ENCODE measurements at places on chromosomes 7 and 10. TPM values are rescaled to one million over a fixed set of nuclear protein-coding genes. Genes with fewer than 3 reads are reported as not detected.

The CAPZA2 gene
- polyA plus RNA-seq, result 15.0 TPM

- no peak for DNase-seq
Measured at GRCh38 chr7:36175886-36176285, 22.8 kb downstream of the EEPD1 start.

GRCh38 chr7:51731075-51731474 is 414.5 kb upstream of the COBL start:
- no peak for DNase-seq

DNA sequence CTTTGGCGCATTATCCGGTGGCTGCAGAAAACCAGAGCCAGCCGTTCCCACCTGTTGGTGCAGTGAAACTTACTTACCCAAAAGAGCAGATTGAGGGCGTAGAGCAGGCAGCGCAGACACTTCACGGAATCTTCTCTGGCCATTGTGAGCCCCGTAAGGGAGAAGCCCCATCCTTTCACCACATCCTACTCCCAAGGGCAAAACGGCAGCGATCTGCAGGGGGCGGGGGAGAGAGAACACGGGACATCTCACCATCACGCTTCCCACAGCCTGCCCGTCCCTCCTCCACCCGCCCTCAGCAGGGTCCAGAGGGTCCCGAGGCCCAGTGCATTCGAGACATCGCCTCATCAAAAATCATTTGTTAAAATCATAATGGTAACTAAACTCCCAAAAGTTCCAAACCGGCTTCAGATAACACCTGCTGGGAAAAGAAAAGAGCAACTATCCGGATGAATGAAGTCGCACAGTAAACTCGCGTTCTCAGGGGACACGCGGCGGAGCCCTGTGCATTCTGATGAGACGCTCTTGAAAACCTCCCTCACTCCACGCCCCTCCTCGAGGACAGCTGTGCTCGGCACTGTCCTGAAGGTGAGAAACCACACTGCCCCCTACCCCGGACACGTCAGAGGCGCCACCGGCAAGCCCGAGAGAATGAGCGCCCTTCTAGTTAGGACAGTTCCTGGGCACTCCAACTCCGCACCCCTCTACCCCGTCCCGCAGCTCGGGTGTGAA is 1.2 kb downstream of the TSPAN12 start:
- DNase-seq, result peak; percentile 44

- no peak for DNase-seq
Measured at GRCh38 chr7:129882531-129882930, 70.2 kb downstream of the UBE2H start.

DNA sequence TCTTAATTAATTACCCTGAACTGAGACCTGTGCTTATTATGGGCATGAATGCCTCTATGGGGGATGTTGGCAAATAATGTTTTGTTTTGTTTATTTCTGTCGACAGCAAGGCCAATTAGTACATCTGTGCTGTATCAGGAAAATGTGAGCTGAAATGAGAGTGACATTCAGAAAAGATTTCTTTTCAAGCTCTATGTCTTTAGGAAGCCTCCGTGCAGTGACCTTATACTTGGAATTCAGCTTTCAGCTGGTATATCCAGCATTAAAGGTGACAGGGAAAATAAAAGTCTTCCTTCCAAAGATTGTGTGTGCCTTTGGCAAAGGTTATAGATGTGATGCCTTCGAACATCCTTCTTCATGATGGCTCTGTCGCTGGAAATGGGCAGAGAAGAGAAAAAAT is 1061.1 kb downstream of the SORCS3 start:
- no peak for DNase-seq

GRCh38 chr10:96138102-96138501 is 8.0 kb downstream of the ZNF518A start:
- no peak for DNase-seq

DNA sequence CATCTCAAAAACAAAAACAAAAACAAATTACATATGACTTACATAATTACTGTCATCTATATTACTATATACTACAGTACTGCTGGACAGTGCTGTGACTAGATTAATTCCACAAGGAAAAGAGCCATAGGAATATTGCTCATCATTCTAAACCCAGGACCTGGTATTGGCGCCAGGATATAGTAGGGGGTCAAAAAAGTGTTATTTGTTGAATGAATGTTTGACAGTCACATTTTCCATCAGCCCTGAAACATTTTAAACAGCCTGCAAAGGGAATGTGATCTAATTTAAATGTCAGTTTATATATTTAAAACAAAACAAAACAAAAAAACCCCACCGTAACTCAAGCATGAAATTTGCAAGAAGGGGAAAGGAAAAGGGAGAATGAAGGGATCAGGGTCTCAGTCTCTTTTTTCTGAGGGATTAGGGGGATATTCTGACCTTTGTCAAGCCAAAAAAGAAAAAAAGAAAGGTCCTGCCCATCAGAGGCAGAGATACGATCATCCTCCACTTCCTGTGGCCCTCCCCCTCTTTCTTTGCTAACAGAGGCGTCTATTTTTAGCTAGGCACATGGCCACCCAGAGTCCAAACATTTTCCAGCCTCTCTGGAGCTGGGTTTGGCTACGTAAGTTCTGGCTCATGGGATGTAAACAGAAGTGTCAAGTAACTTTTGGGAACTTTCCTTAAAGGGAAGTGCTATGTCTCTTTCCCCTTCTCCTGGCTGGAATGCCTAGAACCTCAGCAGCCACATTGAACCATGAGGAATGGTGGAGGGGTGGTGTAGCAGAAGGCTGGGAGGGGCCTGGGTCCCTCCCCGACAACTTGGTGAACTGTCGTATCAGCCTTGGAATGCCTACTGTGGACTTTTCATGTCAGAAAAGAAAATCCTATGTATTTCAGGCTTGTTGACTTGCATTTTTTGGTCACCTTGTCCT is 44.6 kb upstream of the DLG5 start:
- DNase-seq, result no peak
